Stimulated activated CD8-positive, alpha-beta memory T cell treated with anti-CD3 and anti-CD28 coated beads, Interleukin-7, amount 100 ng/mL, for 1 hour (primary cell): ENCODE measurements at places on chromosomes 7 and 10.

GRCh38 chr7:33710608-33711007 lies 194.7 kb upstream of the BMPER start:
- DNase-seq = no peak

GRCh38 chr10:92590623-92591549 lies 2.0 kb upstream of the KIF11 start:
- no peak for DNase-seq

DNA sequence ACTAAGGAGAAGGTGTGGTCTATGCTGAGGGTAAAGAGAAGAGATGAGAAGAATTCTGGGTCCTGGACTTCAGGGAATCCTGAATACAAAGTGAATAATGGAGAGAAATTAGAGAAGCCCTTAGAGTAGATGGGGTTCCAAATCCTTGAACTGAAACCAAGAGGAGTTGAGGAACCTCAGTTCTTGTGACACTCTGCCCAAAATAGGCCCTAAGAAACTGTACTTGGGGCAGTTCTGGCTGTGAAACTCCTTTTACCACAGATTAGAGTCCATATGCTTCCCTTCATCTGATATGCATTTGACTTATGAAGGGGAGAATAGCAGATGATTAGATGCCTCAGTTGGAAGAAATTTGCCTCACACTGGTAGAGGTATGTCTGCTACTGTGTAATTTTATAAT lies 19.0 kb downstream of the TES start:
- DNase-seq = no peak

DNA sequence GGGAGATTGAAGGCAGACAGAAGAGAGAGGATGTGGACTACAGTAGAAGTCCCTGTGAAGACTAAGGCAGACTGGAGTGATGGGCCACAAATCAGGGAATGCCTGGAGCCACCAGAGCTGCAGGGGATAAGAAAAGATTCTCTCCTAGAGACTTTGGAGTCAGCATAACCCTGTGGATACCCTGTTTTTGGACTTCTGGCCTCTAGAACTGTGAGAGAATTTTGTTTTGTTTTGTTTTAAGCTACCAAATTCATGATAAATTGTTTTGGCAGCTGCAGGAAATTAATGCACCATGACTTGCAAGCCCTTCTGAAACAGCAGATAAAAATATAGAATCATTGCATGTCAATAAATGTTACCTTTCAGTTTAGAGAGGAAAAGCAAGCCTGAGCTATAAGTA lies 41.3 kb downstream of the INHBA start:
- DNase-seq = no peak

- no peak for DNase-seq
Observed at GRCh38 chr7:66807736-66808135, 67.2 kb downstream of the RABGEF1 start.
